ENCODE measurements at places on chromosomes 12 and 14.

DNA sequence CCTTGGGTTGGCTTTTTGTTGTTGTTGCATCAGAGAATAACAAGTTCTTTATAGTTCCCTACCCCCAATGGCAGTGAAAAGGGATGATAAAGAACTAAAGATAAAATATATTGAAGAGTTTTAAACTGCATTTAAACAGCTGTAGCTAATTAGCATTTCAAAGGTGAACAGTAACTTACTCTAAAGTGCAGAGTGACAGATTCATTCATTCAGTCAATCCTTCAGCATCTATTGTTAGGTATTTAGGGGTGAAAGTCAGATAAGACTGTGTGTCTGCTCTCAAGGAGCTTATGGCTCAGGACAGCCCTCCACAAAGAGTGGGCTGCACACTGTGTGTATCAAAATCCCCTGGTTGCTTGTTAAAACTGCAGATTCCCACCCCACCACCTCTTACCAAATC is 146.1 kb downstream of the SSPN start:
- DNase-seq: no peak

DNA sequence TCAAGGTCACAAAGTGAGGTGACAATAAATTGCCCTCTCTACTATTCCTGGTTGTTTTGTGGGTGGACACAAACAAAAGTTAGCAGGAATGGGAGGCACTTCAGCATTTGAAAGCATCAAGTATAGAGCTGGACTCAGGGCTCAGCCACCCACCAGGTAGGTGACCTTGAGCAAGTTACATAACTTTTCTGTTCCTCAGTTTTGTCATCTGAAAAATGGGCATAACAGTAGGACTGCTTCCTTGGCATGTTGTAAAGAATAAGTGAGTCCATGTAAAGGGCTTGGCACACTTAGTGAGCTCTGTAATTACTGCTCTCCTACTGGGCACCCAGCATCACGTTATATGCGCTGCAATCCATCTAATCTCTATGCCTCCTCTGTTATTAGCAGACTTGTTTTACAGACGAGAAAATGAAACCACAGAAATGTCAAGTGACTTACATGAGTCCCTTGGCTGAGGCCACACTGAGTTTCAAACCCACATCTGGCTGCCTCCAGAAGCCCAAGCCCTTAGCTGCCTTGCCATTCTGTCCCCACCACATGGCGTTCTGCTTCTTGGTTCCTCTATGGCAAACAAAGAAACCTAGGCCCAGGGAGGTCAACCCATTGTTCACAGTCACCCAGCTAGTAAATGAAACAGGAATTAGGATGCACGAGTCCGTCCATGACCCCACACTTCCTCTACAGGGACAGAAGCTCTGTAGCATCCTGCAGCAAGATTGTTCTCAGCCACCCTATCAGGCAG is 63.2 kb upstream of the SLC24A4 start:
- DNase-seq: no peak

DNA sequence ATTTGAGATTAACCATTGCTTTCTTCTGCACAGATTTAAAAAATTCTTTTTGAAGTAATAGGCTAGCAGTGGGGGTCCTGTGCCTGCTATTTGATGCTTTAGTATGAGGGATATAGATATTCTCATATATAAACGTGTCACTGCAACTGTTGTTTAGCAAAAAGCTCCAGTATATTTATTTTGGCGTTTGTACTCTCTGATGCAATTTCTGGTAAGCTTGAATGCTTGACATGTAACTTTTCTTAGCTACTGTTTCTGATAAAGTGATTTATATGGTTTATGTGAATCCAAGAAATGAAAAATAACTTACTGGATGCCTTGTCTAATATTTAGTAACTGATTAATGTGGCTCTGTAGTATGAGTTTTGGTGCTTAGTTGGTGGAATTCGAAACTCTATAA is 77.1 kb downstream of the TTLL5 start:
- no peak for DNase-seq

DNA sequence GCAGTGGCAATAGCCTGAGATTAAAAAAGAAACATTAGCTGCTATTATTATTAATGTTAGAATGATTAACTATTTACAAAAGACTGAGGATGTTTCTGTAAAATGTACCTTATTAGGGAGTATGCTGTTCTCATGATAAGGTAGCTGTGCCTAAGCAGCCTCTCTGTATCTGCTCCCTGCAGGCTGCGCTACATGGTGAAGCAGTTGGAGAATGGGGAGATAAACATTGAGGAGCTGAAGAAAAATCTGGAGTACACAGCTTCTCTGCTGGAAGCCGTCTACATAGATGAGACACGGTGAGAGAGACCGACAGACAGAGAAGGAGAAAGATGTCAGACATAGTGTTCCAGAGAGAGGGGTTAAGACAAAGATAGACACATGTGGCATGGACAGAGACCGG is 17.4 kb downstream of the PDE1B start:
- DNase-seq: no peak

- DNase-seq: no peak
These were observed 184.5 kb downstream of the SSPN start for GRCh38 chr12:26379777-26380467.

DNA sequence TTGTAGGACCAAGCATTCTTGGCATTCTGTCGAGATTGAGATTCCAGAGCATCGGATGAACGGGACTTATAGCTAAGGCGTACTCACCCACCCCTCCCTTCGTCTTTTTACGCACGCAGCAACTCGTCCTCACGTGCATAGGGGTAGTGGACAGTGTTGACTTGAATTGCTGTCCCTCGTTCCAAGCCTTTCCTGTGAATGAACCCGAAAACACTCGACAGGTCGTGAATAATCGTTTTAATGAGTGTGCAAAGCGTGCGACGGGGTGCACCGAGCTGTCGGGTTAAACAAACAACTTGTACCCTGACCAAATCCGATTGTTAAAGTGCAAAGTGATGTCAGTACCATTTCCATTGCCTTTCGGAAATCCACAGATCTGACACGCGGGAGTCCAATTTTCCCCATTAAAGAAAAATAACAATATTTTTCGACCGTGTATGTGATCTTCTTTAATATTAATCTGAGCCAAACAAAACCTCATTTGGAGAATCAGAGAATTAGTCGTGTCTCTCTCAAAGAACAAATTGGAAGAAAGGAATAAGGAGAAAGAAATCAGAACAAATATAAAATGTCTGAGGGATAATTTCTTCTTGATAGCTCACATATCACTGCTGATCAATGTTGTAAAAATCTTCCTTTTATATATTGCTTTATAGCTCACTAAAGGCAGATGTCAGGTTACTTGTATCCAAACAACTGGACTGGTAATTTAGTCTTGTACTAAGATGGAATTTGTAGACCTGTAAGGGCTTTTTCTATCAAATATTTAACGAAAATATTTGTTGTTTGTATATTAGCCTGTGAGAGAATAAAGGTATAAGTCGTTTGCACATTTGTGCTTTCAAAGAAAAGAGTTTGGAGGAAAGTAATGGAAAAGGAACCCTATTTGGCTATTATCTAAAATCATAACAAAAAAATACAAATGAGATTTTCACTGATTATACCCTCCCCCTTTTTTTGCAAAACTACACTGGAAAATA is 11.8 kb downstream of the FOXG1 start:
- DNase-seq: no peak

DNA sequence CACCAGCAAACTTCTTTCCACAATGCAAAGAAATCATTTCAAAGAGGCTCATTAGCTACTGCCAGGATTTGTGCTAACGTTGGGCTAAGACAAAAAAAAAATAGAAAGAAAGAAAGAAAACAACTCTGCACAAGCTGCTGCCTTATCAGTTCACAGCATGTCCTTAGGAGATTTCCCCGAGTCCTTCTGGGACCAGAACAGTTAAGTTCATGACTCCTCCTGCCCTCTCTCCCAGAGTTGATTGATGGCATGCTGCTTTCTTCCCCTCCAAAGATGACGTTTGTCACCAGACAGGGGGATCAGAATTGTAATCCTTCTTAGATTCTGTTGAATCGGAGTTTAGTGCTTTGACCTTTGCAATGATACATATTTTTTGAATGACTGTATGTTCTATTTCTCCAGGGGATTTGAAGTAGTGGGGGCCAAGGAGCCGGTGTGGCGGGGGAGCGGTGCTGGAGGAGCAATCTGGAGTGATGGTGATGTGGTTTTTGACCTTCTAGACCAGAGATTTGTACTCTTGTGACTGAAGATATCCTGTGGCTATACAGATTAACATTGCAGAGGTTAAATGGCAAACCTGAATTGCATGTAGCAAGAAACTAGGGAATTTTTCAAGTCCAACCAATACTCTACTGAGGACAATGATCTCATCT is 409.2 kb upstream of the TMPO start:
- no peak for DNase-seq

DNA sequence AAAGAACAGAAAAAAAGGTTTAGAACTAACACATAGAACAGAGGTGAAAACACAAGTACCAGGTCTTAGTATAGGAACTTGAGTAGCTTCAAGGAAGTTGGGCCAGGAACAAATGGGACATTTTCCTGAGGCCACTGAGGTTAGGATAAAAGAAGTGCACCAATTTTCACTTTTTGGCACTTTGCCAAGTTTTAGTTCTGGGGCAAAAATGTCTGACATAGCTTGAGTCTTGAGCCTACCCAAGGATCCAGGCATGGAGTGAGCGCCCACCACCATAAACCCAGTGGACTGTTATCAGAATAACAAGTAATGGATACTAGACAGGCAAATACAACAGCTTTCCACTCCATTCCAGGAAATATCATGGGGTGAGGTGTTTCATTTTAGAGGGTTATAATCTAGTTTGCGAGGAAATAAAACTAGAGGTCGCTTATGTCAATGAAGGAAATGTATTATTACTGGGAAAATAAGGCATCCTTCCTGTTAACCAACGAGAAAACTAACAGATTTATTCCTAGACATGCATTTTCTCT is 199.7 kb upstream of the HMGA2 start:
- no peak for DNase-seq

- no peak for DNase-seq
These were observed 1046.9 kb upstream of the FLRT2 start for GRCh38 chr14:84483072-84483420.

DNA sequence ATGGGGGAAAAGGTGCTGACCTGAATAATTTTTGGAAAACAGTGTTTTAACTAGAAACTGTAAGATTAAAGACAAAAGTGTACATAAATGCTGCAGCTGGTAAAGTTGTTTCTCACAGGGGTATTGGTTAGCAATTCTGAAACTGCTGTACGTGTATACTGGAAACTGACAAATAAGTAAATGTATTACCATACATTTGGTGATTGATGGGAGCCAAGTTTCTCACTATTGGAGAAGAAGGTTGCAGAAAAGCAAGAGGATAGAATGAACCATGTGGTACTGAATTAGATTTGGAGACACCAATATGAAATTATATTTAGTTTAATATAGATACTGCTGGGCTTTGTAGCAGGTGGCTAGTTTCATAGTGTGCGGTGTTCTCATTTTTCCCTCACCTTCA is 19.6 kb upstream of the FBXO33 start:
- no peak for DNase-seq
